RPMI8226 (cell line): ENCODE measurements at places on chromosomes 4 and X.

- peak; percentile 20 for DNase-seq
These were observed 995 bp downstream of the SMARCA5 start for GRCh38 chr4:143514497-143514896.

DNA sequence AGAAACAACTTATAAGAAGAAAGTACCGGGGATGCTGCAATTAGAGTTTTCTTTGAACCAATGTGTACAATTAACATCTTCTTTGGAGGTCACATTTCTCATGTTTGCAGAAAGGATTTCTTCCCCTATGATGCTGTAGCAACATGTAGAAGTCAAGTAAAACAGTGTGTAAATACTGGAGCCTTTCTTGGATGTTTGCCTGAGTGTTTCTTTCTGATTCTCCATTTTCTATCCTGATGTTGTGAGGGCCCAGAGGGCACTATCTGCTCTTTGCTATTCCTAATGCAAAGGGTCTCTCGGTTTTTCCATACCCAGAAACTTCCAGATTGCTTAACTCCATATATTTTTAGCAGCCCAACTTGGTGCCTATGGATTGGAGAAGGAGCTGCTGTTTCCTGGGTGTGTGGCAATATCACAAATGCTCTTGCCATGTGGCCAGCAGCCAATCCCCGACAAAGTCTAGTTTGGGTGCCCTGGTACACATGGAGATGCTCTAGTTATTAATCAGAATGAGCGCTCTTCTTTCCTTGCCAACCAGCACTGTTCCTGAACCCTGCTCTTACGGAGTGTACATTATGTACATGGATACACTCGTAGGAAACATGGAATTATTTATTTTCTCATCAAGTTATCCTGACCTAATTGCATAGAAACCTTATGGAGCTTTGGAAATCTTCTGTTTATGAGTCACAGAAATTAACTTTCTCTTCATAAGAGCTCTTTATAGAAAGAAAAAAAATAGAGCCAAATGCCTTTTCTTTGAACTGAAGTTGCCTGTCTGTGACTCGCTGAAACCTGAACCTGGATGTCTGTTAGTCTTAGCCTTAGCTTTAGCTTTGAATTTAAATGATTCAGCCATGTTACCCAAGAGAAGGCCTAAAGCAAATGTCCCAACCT, 67.0 kb upstream of the GPC4 start:
- DNase-seq: no peak

DNA sequence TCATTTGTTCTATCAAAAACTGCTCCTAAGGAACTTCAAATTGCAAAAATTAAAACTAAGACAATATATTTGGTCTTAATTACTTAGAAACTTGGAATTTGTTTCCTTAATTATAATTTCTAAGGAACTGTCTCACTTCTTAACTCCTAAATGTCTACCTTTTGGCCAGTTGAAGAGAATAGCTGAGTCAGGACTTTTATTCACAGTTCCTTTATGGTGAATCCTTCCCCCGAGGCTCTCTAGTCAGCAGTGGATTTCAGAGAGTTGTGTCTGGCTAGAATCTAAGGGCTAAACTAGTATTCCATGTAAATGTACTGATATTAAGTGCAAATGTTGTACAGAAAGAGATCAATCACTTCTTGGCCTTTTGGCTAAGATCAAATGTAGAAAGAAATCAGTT, 69.3 kb downstream of the AMMECR1 start:
- DNase-seq: no peak

DNA sequence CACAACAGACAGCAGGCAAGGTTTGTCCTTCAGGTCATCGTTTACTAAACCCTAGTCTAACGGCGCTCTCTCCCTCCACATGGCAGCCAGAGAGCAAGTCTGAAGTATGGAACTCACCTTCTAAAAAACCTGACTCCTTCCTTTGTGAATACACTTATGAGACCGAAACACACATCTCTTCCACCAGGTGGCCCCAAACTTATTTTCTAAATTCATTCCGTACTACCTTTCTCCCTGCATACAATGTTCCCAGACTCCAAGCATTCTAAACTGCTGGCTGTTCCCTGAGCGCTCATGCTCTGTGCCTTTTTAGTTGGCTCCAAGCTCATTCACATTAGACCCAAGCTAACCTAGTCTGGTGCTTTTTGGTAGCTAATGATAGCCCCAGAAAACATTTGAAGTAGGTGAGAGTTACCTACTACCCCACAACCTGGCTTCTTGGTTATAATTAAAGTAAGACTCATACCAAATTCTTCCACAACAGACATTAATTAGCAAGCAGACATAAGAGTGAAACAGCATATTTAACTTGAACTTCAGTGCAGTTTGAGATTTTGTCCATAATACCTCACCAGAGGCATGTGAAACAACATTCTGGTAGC, 67.6 kb upstream of the DCLK2 start:
- peak; percentile 47 for DNase-seq

GRCh38 chrX:97155816-97156215, 272.1 kb downstream of the RPA4 start:
- DNase-seq: no peak

GRCh38 chr4:107815158-107815557, 9.6 kb upstream of the SGMS2 start:
- no peak for DNase-seq

DNA sequence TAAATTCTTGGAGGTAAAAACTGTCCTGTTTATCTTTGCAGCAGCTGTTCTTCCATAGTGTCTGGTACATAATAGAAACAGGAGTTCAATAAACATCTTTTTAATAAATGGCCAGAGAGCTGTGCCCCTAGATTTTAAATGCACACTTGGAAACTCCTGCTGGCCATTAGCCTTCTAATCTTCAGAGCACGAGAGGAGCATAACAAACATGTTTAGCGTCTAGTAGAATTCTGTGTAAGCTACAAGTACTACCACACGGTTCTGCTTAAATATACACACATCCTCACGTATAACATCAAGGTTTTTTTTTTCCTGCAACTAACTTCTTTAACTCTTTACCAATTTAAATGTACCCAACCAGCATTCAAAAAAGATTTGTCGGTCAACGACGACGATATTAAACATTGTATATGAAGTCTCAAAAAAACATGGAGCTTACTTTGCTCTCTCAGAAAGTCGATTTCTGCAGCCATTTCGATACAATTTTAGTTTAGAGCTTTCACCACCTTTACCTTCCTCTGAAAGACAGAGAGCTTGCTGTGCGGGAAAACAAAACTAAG, 628 bp downstream of the SCLT1 start:
- peak; percentile 12 for DNase-seq

- DNase-seq: no peak
These were observed 2.6 kb downstream of the PNCK start for GRCh38 chrX:153670748-153671588.

- DNase-seq: no peak
These were observed 353.3 kb downstream of the OPHN1 start for GRCh38 chrX:68079961-68080360.

DNA sequence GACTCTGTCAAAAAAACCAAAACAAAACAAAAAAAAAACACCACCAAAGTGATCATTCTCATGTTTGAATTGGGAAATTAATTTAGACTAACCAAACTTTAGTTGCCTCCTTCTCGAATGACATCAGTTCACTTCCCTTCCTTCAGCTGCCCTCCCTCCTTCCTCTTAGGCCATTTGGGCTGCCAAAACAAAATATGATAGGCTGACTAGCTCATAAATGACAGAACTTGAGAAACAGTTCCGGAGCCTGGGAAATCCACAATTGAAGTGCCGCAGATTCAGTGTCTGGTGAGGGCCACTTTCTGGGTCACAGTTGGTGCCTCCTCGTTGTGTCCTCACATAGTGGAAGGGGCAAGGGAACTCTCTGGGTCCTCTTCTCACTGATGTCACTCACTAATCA, 16.1 kb upstream of the WAS start:
- no peak for DNase-seq
